Smooth muscle cell of the pulmonary artery (primary cell): ENCODE measurements at places on chromosomes 4 and X. TPM values are rescaled to one million over a fixed set of nuclear protein-coding genes. Genes with fewer than 3 reads are reported as not detected.

The PDGFC gene
- total RNA-seq: 76.7 and 102 TPM in 2 replicates

The CCDC149 gene
- total RNA-seq: 12.6 and 17.0 TPM in 2 replicates

The OTUD6A gene
- total RNA-seq: not detected in 2 replicates

The NPY2R gene
- total RNA-seq: 0.76 and 27.4 TPM in 2 replicates

The GAGE12H gene
- total RNA-seq: not detected in 2 replicates

The IL9R gene
- not detected in 2 replicates for total RNA-seq

The MAGEC1 gene
- total RNA-seq: not detected in 2 replicates
